ENCODE measurements at places on chromosomes 5 and 9.
A peak's percentile ranks its signal among the peaks of the same experiment; 100 is the strongest.

DNA sequence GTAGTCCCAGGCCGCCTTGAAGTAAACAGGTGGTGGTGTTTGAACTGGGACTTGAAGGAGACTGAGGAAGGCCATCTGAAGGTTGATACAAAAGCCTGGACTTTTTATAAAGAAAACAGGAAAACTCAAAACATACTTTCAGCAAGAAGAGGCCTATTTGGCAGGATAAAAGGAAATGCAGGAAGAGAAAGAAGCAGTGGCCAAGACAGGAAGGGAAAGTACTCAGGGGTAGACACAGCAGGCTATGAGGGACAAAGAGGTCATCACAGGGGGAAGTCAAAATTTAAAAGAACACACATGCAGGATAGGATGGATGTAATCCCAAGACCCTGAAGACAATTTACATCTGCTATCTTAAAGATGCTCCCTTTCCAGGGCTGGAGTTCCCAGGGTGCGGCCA is 13.0 kb downstream of the TLE1 start:
- no peak for DNase-seq

- no peak for DNase-seq
These were observed 93.6 kb upstream of the TNC start for GRCh38 chr9:115211413-115212124.

DNA sequence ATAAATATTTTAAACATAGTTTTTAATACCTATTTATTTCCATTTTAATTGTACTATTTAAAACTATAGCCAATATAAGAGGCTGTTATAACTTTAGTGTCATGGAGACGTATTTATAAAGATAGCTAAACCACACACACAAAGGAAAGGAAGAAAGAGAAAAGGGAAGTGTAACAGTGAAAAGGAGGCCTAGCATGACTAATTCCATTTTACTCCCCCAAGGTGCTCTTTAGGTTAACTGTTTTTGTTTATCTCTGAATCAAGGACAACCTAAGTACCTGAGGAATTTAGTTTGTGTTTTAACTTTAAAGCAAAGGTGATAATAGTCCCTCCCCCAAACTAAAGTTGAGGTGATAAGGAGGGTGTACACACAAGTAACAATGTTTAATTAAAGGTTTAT is 1188.9 kb upstream of the C9orf72 start:
- no peak for DNase-seq

GRCh38 chr9:108397286-108397685 is 458.5 kb downstream of the ACTL7B start:
- no peak for DNase-seq

DNA sequence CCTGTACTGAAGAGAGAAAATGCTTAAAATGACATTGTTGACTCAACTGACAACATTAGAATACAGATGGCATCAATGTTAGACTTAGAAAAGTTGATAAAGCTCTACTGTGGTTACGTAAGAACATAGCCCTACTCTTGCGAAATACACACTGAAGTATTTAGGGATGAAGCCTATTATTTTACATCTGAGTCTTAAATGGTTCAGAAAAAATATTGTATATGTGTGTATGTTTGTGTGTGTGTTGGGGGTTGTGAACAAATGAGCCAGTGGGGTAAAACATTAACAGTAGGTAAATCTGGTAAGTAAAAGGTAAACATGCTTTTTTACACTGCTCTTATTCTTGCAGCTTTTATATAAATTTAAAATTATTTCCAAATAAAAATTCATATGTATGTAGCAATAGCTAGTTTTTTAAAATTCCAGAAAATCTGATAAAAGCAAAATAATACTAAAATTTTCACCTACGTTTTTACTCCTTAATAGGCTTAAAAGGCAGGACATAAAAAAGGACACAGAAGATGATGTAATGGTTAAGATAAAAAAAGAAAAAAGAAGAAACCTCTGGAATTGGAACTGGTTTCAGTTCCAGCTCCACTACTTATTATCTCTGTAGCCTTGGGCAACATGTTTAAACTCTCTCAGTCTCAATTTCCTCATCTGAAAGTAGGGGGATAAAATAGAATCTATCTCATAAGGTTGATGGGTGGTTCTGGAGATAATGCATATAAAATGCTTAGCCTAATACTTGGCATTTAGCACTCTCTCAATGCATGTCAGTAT is 44.3 kb downstream of the GARNL3 start:
- DNase-seq, result no peak

DNA sequence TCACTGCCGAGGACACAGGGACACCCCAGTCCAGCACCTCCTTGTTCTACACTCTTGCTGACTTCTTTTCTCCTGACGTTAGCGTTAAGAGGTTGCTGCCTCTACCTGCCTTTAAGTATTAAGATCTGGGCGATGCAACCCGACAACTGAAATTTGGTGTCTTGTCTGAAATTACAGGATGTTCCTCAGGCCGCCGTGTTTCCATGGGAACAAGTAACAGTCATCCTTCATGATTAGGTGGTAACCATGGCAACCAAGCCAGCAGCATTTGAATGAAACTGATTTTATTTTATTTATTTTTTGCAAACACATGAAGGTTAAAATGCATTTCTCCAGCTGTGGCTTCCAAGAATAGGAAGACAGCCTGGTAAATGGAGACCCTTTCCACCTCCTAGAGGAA is 20.8 kb downstream of the DAB2IP start:
- DNase-seq, result no peak

GRCh38 chr9:123658792-123659191 is 271.1 kb downstream of the DENND1A start:
- no peak for DNase-seq

DNA sequence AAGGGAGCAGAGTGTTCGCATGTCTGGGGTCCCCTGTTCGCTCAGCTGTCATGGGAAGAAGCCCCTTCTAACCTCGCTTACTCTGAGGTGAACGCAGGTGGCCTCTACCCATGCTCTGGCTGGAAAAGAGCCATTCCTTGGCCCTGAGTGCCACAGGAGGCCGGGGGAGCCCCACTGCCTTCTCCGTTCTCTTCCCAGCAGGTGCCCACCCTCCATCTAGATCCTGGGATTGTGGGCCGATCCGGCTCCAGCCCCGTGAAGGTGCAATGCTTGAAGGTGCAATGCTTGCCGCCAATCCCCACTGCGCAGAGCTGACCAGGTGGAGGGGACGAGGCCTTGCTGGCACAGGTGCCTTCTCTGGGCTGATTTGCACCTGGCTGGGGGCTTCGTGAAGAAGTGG is 95.4 kb downstream of the MRPL36 start:
- DNase-seq, result no peak

GRCh38 chr9:893843-894420 is 52.4 kb downstream of the DMRT1 start:
- peak; percentile 7 for DNase-seq

- no peak for DNase-seq
These were observed 130.1 kb upstream of the SLC44A1 start for GRCh38 chr9:105114318-105114717.

- no peak for DNase-seq
These were observed 40.9 kb upstream of the TNC start for GRCh38 chr9:115158661-115159481.

Measured in retinal pigment epithelial cell (primary cell).